ENCODE measurements at places on chromosomes 7 and 10.

GRCh38 chr10:125549653-125550052 lies 133.3 kb downstream of the TEX36 start:
- no peak for DNase-seq

DNA sequence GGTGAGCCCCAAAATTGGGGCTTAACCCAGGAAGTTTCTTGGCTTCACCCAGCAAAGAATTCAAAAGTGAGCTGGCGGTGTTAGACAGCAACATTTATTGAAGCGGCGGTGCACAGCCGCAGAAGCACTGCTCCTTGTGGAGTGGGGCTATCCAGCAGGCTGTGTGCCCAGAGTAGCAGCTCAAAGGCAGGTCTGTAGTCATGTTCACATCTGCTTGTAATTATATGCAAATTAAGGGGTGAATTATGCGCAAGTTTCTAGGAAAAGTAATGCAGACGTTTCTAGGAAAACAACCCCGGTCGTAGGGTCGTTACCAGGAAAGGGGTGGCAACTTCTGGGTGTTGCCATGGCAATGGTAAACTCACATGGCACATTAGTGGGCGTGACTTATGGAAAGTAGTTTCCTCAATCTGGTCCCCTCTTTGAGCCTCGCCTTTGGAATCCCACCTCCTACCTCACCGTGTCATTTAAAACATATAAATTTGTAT lies 13.7 kb upstream of the KBTBD2 start:
- peak; percentile 21 for DNase-seq

GRCh38 chr7:17640730-17641377 lies 299.4 kb downstream of the SNX13 start:
- DNase-seq, result no peak

GRCh38 chr10:30870896-30871295 lies 160.8 kb downstream of the ZNF438 start:
- no peak for DNase-seq

- DNase-seq, result no peak
These were observed 8.5 kb upstream of the NFE2L3 start for GRCh38 chr7:26143298-26144048.

DNA sequence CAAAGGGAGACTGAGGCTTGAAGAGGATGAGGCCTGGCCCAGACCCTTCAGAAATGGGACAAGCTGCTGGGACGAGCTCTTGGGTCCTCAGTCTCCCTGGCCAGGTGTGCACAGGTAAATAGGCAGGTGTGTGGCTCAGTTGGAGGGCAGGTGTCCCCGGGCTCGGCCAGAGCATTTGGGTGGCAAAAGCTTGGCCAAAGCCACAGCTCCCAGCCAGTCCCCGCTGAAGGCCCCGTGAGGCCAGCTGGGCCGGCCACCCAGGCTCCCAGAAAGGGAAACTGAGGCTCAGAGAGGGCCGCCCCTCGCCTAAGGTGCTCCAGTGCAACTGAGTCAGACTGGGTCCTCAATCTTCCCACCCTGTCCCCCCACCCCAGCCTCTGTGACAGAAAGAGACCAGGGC lies 37.3 kb downstream of the MICALL2 start:
- no peak for DNase-seq

GRCh38 chr7:84117304-84117703 lies 77.3 kb downstream of the SEMA3A start:
- DNase-seq, result no peak

DNA sequence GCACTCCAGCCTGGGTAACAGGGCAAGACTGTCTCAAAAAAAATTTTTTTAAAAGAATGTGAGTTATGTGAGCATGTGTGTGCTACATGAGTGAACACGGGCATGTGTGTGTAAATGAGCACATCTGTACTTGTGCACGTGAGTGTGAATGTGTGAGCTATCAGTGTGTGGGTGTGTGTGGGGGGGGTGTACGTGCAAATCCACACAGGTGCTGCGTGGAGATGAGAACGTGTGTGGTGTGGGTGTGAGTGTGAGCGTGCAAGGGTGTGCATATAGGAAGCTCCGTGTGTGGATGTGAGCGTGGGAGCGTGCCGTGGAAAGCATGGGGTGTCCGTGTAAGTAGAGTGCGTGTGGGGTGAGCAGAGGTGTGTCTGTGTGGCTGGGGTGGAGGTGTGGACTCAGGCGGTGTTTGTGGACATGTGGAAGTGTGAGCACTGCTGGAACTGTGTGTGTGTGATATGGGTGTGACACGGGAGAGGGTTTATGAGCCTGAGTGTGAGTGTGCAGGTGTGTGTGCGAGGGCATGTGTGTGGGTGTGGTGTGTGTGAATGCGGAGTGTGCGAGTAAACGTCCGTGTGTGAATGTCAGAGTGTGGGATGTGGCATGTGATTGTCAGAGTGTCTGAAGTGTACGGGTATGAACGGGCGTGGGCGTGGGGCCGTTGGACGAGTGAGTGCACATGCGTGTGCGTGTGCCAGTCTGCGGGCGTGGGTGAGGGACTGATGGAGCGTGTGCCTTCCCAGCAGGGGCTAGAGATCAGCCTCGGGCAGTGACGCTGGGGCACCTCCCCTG lies 45.9 kb upstream of the TNRC18 start:
- DNase-seq, result no peak

- DNase-seq, result no peak
These were observed 8.3 kb downstream of the AEBP1 start for GRCh38 chr7:44112231-44112996.

- DNase-seq, result no peak
These were observed 39.0 kb downstream of the HTR5A start for GRCh38 chr7:155109121-155109520.

- no peak for DNase-seq
These were observed 130.1 kb downstream of the NEBL start for GRCh38 chr10:20767028-20767427.

GRCh38 chr7:88155756-88156155 lies 64.1 kb downstream of the SRI start:
- no peak for DNase-seq

DNA sequence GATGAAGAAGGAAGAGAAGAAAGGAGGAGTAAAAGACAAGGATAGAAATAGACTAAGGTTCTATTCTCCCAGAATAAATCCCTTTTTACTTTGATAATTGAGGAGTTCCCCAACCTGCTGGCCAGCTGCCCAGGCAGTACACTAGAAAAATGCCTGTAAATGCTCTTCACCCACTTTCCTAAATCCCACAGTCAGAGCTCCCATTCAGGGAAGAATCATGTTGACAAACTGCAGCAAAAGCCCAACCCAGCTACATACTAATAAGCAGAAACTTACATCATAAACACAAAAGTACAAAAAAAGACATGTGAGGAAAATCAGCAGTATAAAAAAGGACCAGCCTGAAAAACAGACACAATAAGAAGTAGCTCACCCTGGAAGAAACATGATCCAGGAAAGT lies 15.8 kb upstream of the KDM7A start:
- DNase-seq, result no peak

GRCh38 chr10:78591066-78591465 lies 477.7 kb upstream of the ZMIZ1 start:
- DNase-seq, result no peak

- no peak for DNase-seq
These were observed 61.6 kb downstream of the LHPP start for GRCh38 chr10:124522933-124523871.

DNA sequence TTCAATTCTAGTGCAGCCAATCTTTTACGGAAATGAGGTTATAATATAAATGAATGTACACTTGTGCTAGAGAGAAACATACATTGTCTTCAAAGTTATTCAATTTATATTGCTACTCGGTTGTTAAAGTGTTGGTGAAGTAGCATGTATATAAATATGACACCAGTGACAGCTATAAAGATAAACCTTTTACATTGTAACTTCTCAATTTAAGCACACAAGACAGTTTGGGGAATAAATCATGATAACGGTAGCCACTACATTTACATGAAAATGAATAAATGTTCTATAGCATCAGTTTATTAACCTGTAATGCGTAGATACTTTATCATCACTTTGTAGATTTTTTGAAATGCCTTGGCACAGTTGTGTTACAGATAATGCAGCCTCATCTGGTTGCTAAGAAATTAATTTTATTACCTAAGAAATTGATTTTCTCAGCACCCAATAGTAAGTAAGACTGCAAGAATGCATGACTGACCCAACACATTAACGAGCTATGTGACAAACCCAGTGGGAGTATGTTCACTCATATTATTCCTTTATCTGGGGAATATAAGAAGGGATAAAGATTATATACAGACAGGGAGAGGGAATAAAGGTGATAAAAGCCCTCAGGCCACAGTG lies 283.9 kb upstream of the NPVF start:
- no peak for DNase-seq

GRCh38 chr10:76769582-76769981 lies 868.0 kb downstream of the KCNMA1 start:
- DNase-seq, result no peak

DNA sequence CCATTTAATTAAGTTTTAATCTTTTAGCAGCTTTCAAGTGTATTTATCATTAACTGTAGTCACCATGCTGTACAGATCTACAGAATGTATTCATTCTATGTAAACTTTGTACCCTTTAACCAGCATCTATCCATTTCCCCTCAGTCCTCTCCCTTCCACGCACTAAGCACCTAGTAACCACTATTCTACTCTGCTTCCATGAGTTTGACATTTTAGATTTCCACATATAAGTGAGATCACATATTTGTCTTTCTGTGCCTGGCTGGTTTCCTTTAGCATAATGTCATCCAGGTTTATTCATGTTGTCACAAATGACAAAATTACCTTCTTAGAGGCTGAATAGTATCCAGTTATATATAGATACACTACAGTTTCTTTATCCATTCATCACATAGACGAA lies 79.7 kb downstream of the BTAF1 start:
- DNase-seq, result no peak

DNA sequence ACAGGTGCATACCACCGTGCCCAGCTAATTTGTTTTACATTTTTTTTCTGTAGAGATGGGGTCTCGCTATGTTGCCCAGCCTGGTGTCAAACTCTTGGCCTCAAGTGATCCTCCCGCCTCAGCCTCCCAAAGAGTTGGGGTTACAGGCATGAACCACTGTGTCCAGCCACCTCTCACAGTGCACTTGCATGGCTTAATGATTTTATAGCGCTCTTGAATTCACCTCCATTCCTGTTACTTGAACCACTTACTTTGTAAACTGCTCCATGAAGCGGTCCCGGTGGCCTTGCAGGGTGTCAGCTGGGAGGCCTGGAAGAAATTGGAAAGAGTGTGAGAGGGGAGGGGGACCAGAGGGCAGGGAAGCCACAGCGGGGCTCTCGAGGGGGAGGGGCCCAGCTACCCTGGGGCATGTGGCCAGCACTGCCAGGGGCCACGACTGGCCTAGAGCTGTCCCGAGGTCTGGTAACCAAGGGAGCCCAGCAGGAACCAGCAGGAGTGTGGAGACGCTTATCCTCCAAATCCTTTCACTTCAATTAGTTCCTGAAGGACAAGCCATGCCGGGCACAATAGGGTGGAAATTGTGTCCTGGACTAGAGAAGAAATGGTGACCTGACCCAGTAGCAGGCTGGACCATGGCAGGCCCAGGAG lies 76.0 kb downstream of the SPDYE5 start:
- no peak for DNase-seq

DNA sequence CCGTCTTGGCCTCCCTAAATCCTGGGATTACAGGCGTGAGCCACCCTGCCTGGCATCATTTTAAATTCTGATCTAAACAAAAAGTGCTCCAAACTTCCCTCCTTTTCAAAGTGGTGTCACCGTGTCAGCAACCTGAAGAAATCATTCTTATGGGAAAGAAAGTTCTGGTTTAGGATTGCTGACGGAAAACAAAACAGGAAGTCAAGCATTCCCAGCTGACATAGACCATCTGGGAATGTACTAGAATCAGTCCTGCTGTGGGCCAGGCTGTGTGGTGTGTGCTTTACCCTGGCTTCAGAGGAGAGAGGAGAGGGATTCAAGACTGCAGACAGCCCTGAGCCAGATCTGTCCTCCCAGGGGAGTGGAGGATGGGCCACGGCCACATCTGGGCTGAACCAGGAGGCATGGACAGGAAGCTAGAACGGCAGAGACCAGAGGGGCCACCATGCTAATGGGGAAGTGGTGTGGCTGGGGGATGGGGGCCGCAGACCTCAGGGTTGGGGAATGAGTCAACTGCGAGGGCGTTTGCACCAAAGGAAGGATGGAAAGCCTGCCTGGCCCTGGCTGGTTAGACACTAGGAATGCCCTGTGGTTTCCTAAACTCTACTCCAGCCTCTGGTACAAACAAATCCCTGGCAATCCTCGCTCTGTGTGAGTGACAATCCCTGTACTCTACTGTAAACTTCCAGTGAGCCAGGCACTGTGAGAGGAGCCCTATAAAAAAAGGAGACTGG lies 16.7 kb upstream of the CLIP2 start:
- no peak for DNase-seq

DNA sequence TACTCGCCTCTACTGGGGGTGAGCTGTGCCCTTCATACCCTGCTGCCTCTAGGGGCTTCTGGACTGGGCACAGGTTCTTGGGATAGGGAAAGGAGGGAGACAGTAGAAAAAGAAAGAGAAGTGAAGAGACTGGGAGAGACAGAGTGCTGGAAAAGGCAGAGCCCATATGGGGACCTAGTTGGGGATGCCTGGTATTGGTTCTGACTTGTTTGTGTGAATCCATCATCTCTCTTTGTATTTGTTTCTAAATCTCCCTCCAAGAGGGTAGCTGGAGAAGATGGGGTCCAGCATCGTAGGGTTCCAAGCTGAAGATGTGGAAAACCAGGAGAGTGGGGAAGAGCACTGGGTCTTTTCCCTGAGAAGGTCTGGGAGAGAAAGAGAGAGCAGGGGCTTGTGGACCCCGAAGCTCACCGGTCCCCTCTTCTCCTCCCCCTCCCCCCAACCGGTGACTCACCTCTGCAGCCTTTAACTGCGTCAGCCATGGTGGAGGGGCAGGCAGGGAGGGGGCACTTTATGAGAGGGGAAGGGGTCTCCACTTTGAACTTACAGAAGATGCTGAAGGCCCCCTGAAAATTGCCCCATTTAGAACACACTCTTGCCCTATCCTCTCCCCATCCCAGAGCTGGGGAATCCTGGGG lies 3.2 kb upstream of the VGF start:
- DNase-seq, result no peak

DNA sequence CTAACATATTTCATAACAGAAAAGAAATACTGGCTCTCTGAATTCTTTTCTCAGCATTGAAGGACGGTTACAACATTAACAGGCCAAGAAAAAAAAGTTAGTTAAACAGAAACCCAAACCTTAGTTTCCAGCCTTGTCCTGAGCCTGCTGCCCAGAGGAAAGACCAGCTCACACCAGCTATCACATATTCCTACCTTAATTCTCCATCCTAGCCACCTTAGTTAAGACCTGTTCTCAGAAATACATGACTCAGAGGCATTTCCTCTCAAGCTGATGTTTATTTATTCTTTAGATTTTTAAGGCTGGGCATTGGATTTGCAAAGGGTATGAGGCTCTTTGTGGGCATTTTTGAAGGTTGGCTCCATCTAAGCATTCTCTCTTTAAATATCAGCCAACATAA lies 34.3 kb upstream of the ADAM12 start:
- DNase-seq, result no peak

DNA sequence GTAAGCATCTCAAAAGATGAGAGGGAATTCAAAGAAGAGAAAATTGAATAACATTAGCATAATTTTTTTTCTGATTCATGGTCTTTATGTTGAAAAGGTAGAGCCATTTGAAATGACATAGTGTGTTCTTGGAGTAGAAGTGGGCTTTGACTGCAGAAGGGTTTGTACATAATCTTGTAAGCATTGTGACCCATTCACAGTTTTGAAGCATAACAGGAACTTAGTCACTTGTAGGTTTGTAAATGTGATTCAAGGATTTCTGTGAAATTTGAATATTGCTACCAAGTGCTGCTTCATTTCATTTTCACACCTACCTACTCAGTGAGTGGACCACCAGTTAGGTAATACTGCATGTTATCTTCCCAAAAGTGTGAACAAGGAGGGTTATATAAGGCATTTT lies 68.6 kb downstream of the PON1 start:
- DNase-seq, result no peak

GRCh38 chr7:149859369-149859768 lies 14.4 kb upstream of the ATP6V0E2 start:
- no peak for DNase-seq
